Fibroblast of gingiva (primary cell): ENCODE measurements at places on chromosomes 6 and 20.

- DNase-seq, result no peak
Measured at GRCh38 chr20:57806476-57806875, 96.7 kb upstream of the PMEPA1 start.

GRCh38 chr20:6492271-6493055 lies 275.0 kb upstream of the BMP2 start:
- DNase-seq, result peak; percentile 13

- no peak for DNase-seq
Measured at GRCh38 chr6:17910189-17910588, 77.2 kb downstream of the KIF13A start.

GRCh38 chr20:16542477-16542876 lies 30.8 kb downstream of the KIF16B start:
- DNase-seq, result no peak

- no peak for DNase-seq
Measured at GRCh38 chr6:115909923-115910546, 150.7 kb downstream of the FRK start.

- DNase-seq, result no peak
Measured at GRCh38 chr6:35192301-35192860, 21.4 kb upstream of the SCUBE3 start.
